B cell (primary cell): ENCODE measurements at places on chromosomes 2 and 18. TPM values are rescaled to one million over a fixed set of nuclear protein-coding genes. Genes with fewer than 3 reads are reported as not detected.

Gene ACTG2
- not detected in 2 replicates for total RNA-seq

Gene GREB1L
- not detected in 2 replicates for total RNA-seq

Gene UNC80
- total RNA-seq = not detected in 2 replicates

Gene TMEM185B
- 29.6 TPM in 2 replicates for total RNA-seq

Gene CSRNP3
- not detected in 2 replicates for total RNA-seq

Gene TSGA10
- total RNA-seq = 36.9 and 39.6 TPM in 2 replicates

Gene GALR1
- not detected in 2 replicates for total RNA-seq

Gene CXCR4
- total RNA-seq = 2,047 and 2,119 TPM in 2 replicates

Gene ERCC3
- total RNA-seq = 74.8 and 79.3 TPM in 2 replicates

Gene CNGA3
- not detected in 2 replicates for total RNA-seq

Gene TSPYL6
- not detected in 2 replicates for total RNA-seq

Gene IL36RN
- not detected in 2 replicates for total RNA-seq

Gene ADD2
- total RNA-seq = 21.7 and 22.3 TPM in 2 replicates

Gene RAB10
- 64.1 and 66.7 TPM in 2 replicates for total RNA-seq

Gene NCKAP5
- not detected in 2 replicates for total RNA-seq

Gene TLK1
- 178 and 186 TPM in 2 replicates for total RNA-seq

Gene SERPINB2
- total RNA-seq = 1.4 and 1.7 TPM in 2 replicates

Gene DYSF
- 0.15 and 0.17 TPM in 2 replicates for total RNA-seq

Gene HAAO
- 17.6 and 21.0 TPM in 2 replicates for total RNA-seq

Gene MSGN1
- total RNA-seq = not detected in 2 replicates

Gene HNMT
- 0.12 TPM in 1 of 2 replicates, not detected in the other for total RNA-seq
